Upper lobe of right lung (tissue), 1 donor: ENCODE measurements at places on chromosomes 3 and 15.

GRCh38 chr3:158539414-158540014 lies 31.5 kb upstream of the MLF1 start:
- no peak for DNase-seq

DNA sequence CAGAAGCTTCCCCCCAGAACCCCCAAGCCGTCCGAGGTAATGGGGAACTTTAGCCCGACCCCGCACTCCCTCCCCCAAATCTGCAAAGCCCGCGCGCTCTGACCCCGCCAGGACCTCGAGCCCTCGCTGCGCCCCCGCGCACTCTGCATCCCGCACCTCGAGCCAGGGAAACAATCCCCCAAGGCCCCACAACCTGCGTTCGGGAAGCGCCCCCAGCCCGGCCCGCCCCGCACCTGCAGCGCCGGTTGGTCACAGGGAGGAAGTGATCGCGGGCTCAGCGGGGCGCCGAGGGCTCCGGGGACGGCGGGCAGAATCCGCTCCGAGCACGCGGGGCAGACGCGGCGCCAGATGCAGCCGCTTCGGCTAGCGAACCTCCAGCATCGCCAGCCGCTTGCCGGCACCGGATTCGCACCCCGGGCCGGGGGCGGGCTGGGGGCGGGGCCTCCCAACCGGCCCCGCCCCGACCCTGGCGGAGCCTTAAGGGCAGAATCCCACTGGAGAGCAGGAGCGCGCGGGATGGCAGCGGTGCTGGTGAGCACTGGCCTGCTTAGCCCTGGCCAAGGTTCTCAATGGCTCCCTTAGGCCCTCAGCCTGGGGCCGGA lies at the start of gene CAMKV:
TSS of gene CAMKV (minus strand) at position 382 of the 602 bp plus-strand sequence. CDS start 7,518 bp downstream, outside the sequence.
- no peak for DNase-seq

DNA sequence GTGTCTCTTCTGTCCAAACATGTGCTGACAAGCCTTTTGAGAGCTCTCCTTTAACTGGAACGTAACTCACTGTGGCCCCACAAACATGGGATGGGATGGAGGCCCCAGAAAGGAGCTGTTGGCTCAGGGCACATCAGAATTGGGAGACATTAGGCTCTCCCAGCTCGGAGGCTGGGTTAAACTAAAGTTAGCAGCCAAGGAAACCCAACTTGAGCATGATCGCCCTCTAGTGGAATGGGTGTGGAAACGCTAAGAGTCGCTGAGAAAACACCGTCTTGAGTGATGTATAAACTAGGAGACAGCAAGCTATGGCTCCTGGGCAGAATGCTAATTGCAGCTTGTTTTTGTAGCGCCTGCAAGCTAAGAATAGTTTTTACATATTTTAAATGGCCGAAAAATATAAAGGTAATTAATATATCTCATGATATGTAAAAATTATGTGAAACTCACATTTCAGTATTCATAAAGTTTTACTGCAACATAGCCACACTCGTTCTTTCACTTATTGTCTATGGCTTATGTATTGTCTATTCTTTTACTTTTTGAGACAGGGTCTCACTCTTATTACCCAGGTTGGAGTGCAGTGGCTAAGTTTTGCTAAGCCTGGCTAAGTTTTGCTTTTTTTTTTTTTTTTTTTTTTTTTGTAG lies 138.8 kb upstream of the HACD2 start:
- no peak for DNase-seq

GRCh38 chr15:29403772-29404171 lies 134.2 kb upstream of the NSMCE3 start:
- no peak for DNase-seq

DNA sequence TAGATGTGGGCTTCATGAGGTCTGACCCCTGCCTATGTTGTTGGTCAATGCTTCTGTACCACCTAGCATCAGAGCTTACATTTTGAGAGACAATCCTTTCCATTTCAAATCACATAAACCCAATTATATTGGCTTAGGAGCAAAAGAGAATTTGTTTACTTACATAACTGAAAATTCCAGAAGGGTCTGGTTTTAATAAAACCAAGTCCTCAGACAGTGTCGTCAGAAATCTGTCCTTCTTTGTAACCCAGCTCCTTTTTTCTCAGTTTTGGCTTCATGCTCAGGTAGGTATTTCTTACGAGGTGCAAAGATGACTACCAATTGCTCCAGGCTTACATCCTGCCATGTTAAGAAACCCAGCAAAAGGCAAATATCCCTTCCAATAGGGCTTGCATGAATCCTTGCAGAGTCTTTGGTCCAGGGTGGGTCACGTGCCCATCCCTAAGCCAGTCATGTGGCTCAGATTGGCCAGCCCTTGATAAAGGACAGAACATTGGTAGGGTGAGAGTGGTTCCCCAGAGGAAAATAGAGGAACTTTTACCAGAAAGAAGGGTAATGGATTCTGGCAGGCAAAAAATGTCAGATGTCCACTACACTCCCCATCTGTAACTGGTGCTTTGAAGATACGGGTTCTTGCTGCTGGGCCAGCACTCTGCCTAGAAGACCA lies 50.2 kb upstream of the VILL start:
- DNase-seq, result no peak

- no peak for DNase-seq
Measured at GRCh38 chr3:15505479-15506165, 15.9 kb downstream of the COLQ start.

DNA sequence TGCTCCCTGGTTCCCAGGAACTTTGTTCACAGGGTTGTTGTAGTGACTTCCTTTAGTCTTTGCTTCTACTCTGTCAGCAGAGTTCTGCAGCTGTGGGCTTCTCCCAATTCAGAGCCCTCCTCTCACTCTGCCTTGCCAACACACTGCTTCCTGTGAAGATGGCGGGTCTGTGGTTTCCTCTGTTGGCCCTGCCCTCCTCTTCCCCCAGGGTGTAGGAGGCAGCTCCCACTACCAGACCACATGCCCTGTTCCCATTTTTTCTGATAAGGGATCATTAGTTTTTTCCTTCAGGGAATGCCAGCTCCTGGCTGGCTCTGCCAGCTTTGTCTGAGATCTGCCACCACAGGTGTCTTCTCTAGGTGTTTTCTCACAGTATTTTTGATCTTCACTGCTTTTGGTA lies 12.7 kb downstream of the SPSB4 start:
- DNase-seq, result peak; percentile 32

DNA sequence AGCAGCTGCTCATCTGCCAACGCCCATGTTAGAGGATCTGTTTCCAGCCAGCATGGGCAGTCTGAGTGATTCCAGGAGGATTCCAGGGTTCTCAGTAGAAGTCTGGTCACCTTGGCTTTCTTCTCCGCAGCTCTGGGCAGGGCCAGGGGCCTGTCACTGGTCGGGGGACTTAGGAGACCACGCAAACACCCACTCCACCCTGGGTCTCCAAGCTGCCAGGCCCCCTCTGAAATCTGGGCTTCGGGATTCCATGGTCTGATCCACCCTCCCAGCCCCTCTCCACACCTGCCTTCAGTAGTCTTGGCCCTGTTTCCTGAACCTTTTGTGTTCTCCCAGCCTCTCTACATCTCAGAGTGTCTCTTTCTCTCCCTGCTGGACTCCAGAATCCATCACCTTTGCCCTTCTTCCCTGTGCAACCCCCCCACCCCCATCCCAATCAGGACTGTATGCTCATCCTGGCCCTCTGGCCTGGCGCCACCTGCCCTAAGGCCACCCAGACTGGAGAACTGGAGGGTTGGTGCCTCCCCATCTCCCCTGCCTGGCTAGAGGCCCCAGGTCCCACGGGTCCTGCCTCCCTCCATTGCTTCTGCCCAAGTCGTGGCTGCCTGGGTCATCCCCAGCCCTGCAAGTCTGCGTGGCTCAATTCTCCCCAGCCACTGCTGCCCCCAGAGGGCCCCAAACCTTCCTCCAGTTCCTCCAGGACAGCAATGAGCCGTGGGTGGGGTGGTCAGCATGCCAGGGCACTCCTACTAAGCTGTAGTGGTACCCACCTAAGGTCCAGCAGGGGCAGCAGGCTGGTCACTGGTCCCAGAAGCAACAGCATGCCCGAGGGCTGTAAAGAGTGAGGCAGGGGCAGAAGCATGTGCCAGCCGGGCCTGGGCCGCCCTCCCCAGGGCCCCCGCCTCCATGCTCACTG lies 102.8 kb downstream of the TBC1D2B start:
- no peak for DNase-seq

GRCh38 chr15:33438396-33438795 lies 127.6 kb downstream of the RYR3 start:
- no peak for DNase-seq

GRCh38 chr15:68450192-68450591 lies 18.2 kb upstream of the ITGA11 start:
- no peak for DNase-seq

DNA sequence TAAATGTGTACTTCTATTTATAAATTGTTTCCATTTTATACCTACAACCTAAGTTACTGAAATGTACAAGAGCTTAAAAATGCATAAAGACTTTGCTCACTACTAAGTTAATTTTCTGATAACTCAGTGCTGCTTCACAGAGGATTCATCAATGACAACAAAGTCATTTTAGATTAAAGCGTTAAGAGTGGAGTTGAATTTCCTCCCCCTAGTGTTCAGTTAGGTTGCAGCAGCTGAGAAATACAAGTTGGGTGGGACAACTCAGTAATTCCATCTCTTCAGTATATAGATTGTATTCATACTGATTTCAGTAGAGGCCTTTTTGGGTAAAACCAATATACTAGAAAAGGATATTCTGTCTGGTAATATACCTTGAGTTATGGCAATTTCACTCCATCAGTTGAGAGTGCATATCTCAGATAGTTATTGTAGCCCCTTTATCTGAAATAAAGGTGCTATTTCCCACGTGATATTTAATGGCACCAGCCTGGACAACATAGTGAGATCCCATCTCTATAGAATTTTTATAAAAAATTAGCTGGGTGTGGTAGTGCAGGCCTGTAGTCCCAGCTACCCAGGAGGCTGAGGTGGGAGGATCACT lies 6.9 kb upstream of the RPL35A start:
- no peak for DNase-seq

- DNase-seq, result no peak
Measured at GRCh38 chr3:186032321-186032720, 76.6 kb downstream of the ETV5 start.

GRCh38 chr3:123298903-123299302 lies 97.2 kb downstream of the SEC22A start:
- DNase-seq, result no peak

GRCh38 chr3:181253796-181254195 lies 264.3 kb upstream of the DNAJC19 start:
- DNase-seq, result no peak

GRCh38 chr3:112373924-112374323 lies 41.0 kb downstream of the CD200 start:
- no peak for DNase-seq

DNA sequence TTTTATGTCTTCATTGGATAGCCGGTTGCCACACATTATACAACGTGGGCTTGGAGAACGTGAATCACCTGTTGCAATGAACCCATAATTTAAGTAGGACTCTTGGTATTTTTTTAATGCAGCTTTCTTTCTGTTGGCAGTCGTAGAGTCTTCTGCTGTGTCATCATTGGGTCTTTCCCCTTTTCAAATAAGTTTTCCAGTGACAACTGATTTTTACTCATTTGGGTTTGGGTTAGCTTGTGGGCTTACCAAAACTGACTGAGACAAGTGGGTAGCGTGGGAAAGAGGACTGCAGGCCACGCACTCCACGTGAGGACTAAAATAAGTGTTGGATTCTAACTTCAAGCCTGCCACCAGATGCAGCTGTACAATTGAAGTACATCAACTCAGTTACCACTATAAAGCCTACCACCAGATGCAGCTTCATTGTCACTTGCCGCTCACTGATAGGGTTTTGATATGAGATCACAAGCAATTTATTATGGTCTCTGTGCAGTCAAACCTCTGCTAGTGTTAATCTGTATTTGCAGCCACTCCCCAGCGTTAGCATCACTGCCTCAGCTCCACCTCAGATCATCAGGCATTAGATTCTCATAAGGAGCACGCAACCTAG lies 6.4 kb upstream of the CAPN7 start:
- no peak for DNase-seq

GRCh38 chr3:11574981-11575669 lies 68.6 kb downstream of the VGLL4 start:
- no peak for DNase-seq

- DNase-seq, result peak; percentile 91
Measured at GRCh38 chr3:58585005-58585786, 8.0 kb upstream of the FAM107A start.

DNA sequence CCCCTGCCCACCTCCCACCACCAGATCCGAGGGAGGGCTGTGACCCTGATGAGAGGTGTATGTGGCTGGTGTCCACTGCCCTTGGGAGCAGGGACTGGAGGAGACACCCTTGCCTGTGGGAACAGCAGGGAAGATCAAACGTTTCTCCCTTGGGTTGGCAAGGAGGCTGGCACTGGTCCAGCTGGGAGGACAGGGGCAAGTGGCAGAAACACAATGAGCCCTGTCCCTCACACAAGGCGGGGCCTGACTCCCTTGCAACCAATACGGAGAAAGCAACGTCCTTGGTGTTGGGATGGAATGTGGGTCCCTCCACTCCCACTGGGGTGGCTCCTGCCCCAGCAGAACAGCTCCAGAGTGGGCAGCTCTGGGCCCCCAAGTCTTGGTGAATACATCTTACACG lies 5.2 kb downstream of the HYAL2 start:
- DNase-seq, result peak; percentile 73

DNA sequence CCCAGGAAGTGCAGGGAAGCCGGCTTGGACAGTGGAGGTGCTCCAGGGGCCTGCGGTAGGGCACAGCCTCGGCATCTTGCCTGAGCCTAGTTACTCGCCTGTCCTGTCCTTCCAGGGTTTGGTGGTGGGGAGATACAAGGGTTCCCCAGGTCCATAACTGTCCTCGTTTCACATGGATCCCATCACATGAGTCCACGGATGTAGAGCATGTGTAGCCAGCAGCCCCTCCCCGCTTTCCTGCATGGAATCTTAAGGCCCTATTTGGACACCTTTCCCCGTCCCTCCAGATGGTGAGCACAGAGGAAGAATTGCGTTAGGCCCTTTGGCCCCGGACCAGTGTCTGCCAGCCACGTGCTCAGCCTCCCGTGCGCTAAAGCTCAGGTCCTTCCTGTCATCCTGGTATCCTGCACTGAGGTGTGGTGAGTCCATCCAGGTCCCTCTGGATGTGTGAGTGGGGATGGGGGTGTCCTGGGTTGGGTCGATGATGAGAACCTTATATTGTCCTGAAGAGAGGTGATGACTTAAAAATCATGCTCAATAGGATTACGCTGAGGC lies 230.4 kb downstream of the SNRPN start:
- peak; percentile 43 for DNase-seq

DNA sequence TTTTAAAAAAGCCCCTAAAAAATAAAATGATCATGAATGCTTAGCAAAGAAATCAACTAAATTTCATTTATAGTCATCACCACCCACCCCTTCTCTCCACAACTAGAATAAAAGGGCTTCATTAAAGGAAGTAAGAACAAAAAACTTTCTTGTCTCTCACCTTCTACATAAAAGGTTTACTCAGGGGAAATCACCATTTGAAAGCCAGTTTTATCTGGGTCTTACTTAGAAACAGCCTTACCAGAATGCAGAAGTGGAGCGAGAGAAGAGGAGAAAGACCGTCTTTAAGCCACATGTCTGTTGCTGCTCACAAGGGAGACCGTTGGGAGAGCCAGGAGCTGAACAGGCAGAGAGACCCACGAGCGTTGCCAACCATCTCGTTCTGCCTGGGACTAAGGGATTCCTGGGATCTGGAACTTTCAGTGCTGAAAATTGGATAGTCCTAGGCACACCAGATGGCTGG lies 350.1 kb upstream of the PROK2 start:
- DNase-seq, result no peak

- DNase-seq, result no peak
Measured at GRCh38 chr15:42134617-42135245, 21.7 kb downstream of the PLA2G4F start.
